ENCODE measurements at places on chromosomes 6 and 20.

- no peak for DNase-seq
Observed at GRCh38 chr6:169556758-169557548, 144.9 kb downstream of the WDR27 start.

DNA sequence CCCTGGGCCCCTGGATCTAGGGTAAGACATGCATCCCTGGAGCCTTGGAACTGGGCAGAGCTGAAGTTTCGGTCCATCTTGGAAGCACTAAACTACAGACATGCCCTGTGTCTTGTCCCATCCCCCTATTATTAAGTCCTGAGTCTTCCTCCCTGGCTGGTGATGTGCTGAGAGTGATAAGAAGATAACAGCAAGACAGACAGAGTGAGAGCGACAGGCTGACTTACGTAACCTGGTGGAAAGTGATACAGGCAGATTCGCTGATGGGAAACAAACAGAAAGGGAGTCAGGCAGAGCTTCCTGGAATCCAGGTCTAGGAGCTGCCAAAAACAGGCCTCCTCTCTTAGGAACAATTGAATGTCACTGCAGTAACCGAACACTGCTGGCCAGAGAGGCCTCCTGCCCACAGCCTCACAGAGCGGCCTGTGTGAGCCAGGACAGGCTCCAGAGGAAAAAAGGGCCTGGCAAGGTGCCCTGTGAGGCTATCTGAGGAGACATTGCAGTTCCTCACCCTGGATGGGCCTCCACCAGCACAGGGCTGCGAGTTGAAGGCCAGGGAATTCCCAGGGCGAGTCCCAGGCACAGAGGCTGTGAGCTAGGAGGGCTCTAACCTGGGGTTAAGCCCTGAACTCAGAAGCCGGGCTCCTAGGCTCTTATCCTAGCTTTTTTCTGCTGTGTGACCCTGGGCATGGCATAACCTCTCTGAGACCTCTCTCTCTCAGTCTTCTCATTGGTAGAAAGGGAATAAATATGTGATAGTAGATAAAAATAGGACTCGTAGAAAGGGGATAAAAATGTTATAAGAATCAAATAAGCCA lies 34.2 kb upstream of the B4GALT5 start:
- no peak for DNase-seq

DNA sequence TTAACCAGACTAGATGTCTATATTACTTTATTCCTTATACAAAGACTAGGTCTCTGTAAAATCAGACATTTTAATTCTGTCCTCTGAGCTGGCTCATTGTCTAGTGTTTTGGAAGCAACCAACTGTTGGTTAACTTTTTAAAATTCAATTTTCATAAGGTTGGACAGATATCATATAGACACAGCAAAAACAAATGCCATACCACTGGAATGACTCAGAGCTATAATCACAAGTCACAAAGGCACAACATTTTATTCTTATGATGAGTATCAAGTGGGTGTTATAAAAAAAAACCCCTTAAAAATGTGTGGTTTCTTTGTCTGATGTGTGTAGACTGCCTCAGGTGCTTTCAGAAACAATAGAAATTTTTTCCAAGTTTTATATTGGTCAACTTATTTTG lies 296.2 kb upstream of the MARCKS start:
- no peak for DNase-seq

DNA sequence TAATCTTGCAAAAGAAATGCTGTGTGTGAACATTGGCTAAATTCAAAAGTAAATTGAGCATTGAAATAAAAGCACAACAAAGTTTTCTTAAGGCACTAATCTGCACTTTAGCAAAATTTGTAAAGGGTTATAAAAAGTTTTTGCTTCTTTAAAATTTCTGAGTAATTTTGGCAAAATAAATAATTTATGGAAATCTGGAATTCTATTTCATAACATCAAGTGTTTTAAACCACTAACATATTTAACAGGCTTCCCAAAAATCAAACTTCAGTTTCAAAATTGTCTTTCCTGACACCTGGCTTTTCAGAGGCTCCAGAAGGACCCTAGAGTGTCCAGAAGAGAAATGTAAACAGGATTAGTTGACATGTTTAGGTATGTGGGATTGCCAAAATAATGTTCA lies 4.5 kb upstream of the RNGTT start:
- DNase-seq, result no peak
